ENCODE measurements at places on chromosomes 2 and 18.

- DNase-seq = no peak
These were observed 41.8 kb downstream of the FAM210A start for GRCh38 chr18:13684546-13684945.

DNA sequence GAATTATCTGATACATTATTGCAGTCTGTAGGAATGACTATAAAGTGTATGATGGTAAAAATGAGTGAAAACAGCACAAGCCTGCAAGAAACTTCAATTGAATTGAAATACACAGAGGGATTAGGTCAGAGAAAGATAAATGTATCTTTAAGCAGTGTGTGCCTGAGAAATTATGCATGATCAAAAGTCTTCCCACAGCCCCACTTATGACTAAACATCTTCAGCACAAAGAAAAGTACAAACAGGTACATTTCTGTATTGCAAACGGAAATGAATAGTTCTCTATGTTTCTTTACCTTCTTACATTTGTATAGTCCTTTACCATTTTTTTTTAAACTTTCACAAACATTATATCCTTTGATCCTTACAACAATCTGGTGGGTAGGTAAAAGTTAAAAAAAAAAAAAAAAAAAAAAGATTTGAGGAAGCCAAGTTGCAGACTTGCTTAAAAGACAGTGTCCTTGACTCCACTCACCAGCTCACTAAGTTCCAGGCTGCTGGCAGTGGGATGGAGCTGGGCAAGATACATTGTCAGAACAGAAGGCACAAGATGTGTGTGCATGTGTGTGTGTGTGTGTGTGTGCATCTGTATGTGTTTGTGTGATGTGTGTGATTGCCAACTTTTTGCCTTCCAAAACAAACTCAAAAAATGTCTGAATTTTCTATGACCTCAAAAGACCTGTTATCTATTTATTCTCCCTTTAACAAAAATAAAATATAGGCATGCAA, 423.7 kb upstream of the ACVR2A start:
- DNase-seq = no peak

GRCh38 chr2:157256626-157257025, 879 bp upstream of the GALNT5 start:
- no peak for DNase-seq

DNA sequence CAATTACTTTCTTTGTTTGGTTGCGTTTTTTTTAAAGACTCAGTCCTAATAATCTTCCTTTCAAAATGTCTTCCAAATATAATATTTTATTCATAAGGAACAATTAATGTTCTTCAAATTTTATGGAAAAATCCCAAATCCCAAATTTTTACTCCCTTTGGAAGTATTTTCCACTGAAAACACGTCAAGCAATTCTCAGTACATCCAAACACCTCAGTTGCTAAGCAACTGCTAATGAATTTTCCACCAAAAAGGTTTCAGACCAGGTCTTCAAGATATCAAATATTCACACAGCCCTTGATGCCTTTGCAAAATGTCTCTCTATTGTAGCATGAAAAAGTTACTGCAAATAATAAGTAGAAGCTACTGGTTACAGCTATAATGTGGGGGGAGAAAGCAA, 140.1 kb downstream of the DSEL start:
- no peak for DNase-seq

DNA sequence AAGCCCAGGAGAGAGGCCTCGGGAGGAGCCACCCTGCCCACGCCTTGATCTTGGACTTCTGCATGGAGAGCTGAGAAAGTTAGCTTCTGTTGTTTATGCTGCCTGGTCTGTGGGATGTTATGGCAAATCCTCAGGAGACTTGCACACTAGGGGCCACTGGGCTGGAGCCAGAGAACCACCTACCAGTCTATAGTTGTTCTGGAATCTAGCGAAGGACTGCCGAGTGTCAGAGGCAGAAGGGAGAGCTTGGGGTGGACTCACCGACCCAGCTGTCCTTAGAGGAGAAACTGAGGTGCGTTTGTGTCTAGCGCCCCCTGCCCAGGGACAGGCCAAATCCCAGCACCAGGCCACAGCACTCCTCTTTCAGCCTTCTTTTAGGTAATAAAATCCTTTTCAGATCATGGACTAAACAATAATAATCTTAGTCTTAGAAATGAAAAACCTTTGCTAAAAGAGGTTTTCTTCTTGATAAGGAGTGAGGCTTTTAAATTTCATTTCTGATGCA, 398.7 kb upstream of the SALL3 start:
- DNase-seq = no peak

Measured in ELR (cell line).